ENCODE measurements at places on chromosomes 2 and 18. TPM values are rescaled to one million over a fixed set of nuclear protein-coding genes. Genes with fewer than 3 reads are reported as not detected.

Gene LINC00305
- not detected for total RNA-seq

Gene FBXO48
- 0.49 TPM for total RNA-seq

Gene TANK
- total RNA-seq, result 23.6 TPM

Gene IL1R1
- total RNA-seq, result 25.3 TPM

Gene ERFE
- total RNA-seq, result 7.8 TPM

Gene M1AP
- total RNA-seq, result not detected

Gene CHRND
- not detected for total RNA-seq

Gene LRATD1
- not detected for total RNA-seq

Gene ALPP
- total RNA-seq, result 0.56 TPM

Gene ESPNL
- total RNA-seq, result 0.13 TPM

Gene LDAH
- 15.3 TPM for total RNA-seq

Gene WDPCP
- 3.6 TPM for total RNA-seq

Gene TMEM185B
- 41.1 TPM for total RNA-seq

Gene IL18R1
- 0.80 TPM for total RNA-seq

Gene VWC2L
- not detected for total RNA-seq

Gene CMPK2
- 1.3 TPM for total RNA-seq

Gene BMP10
- not detected for total RNA-seq

Gene RTTN
- total RNA-seq, result 4.7 TPM

Gene ASB18
- total RNA-seq, result not detected

Gene HOXD11
- 7.8 TPM for total RNA-seq

Gene STK25
- total RNA-seq, result 92.2 TPM

Gene IL1F10
- total RNA-seq, result not detected

Gene RBMS1
- total RNA-seq, result 63.4 TPM

Gene ARHGAP28
- 0.05 TPM for total RNA-seq

Gene SERPINB12
- not detected for total RNA-seq

Gene G6PC2
- not detected for total RNA-seq

Gene SERPINB7
- total RNA-seq, result 1.9 TPM
